ENCODE measurements at places on chromosomes 7 and 10.

GRCh38 chr7:100435401-100436304, 644 bp downstream of the PPP1R35 start:
- peak; percentile 72 for DNase-seq

DNA sequence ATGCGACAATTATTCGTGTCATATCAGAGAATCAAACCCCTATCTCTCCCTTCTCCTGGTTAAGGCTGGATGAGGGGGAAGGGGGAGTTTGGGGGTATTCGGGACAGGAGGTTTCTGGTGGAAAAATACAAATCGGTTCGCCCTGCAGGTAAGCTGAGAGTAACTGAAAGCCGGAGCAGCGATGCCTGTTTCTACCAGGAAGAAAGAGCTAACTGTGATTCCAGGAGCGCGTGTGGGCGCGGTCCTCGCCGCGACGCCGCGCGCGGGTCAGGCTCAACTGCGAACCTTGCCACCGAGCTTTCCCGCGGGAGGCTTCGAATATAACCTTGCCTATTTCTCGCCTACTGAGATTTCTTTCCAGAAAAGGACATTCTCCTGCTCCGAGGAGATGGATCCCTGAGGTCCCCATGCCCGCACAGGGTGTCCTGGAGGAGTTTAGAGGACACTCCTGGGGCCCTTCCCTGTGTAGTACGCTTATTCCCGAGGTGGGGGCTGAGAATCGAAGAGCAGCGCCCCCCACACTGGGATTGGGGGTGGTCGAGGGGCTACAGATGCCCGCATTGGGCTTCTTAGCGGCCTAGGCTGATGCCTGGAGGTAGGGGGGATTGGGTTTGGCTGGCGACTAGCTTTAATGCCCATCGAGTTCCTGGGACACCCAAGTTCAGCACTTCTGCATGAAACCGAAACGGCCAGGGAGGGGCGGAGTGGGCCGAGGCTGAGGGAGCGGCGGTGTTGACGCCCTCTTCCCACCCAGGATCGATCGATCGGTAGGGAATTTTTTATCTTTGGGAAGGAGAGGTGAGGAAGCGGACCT, 13.0 kb upstream of the DLX6 start:
- DNase-seq, result no peak

- DNase-seq, result no peak
Observed at GRCh38 chr10:20271490-20271889, 455.3 kb downstream of the PLXDC2 start.

DNA sequence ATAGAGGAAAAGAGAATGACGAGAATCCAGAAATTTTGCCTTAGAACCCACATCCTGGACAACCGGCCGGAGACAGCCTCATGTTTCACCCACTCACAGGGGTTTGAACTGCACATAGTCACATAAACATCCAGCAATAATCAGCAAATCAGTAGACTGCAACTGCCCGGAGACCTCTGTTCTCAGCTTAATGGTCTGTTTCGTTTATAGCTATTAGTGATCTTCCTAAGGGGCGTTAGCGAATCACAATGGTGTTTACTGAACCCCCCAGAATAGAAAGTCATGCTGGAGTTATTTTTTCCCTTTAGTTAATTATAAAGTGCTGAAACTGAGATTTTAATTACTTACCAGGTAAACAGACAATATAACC, 98.4 kb downstream of the SFMBT2 start:
- no peak for DNase-seq
